Activated T-helper 1 cell treated with anti-CD3 and anti-CD28 coated beads, Interleukin-2, amount 50 U/mL, for 16 hours (primary cell): ENCODE measurements at places on chromosomes 7 and 10.

DNA sequence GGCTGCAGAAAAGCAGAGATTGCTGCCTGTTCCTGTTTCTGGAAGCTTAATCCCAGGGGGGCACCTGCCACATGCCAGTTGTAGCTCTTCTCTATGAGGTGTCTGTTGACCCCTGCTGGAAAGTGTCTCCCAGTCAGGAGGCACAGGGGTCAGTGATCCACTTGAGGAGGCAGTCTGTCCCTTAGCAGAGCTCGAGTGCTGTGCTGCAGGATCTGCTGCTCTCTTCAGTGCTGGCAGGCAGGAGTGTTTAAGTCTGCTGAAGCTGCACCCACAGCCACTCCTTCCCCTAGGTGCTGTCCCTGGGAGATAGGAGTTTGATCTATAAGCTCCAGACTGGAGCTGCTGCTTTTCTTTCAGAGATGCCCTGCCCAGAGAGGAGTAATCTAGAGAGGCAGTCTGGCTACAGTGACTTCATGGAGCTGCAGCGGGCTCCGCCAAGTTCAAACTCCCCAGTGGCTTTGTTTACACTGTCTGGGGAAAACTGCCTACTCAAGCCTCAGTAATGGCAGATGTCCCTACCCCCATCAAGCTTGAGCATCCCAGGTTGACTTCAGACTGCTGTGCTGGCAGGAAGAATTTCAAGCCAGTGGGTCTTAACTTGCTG lies 57.6 kb upstream of the CROT start:
- DNase-seq, result no peak

- no peak for DNase-seq
Observed at GRCh38 chr7:75762350-75762917, 9.6 kb downstream of the CCL26 start.

- no peak for DNase-seq
Observed at GRCh38 chr7:133389727-133390126, 136.8 kb downstream of the EXOC4 start.

DNA sequence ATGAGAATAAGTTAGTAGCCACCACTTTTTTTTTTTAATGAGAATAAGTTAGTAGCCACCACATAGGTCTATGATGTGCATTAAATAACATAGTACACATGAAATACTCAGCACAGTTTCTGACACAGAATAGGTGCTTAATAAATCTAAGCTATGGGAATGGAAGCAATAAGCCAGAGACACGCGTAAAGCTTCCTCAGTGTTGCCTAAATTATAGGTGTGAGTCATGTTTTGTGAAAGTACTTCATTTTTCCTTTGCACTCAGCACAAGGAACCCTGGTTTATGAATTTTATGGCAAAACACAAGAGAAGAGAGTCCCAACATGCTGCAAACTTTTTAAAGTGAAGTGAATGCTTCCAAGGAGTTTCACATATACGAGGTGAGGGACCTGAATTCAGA lies 267.4 kb downstream of the RNLS start:
- no peak for DNase-seq

GRCh38 chr7:18671176-18671575 lies 175.6 kb downstream of the HDAC9 start:
- no peak for DNase-seq

DNA sequence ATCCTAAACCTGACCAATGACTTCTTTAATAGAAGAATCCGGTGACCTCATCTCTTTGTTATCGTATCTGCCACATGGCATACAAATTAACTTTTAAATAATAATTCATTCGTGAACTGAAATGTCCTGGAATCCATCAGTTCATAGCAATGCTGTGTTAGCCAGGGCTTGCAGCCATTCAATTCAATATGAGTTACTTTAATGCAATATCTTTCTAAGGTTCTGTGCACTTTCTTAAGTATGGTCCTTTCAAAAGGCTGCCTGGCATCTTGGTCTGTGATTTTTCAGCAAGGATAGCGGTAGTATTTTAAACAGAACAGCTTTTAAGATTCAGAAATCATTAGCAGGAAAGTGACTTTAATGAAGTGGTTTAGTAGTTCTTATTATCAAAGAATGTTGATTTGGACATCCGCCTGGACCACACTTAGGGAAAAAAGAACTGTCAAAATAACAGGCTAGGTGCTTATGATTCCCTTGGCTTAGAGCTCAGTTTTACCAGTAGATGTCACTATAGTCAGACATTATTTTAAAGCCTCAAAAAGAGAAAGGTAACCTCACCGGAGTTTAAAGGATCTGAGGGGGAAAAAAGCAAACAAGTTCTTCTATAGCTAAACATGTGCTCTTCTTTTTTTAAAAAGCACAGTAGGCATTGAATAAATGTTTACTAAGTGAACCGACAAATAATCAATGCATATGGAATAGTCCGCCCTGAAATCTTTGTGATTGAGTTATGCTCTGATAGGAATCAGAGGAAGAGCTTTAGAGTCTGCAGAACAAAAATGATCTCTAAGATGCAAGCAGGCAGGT lies 22.7 kb downstream of the SLC35G1 start:
- no peak for DNase-seq

DNA sequence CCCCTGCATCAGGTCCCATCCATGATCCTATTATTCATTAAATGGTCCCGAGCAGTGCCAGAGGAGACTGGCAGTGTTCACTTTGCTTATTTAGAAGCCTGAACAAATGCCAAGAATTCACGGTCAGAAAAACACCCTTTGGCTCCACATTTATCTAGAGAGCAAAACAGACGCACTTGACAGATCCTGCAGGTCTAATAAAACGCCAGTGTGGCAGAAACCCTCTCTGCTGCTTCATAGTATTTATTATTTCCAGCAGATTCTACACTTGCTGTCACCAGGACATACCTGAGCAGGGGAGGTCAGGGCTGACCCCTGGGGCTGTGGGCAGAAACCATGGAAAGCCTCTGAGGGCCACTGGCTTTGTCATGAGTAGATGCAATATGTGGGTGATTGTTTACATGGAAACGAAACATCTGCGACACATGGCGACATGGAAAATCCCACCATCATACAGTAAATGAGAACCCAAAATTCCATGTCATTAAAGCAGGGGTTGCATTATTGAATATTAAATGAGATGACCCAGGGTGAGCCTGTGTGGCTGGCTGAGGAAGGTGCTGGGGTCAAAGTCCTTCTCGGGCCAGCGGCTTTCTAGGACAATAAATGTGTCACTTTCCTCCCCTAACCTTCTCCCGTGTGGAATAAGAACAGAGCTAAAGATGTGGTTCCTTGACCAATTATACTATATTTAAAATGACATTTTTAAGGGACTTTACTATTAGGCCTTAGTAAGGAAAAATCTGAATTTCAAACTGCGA lies 205.9 kb upstream of the SVIL start:
- no peak for DNase-seq

DNA sequence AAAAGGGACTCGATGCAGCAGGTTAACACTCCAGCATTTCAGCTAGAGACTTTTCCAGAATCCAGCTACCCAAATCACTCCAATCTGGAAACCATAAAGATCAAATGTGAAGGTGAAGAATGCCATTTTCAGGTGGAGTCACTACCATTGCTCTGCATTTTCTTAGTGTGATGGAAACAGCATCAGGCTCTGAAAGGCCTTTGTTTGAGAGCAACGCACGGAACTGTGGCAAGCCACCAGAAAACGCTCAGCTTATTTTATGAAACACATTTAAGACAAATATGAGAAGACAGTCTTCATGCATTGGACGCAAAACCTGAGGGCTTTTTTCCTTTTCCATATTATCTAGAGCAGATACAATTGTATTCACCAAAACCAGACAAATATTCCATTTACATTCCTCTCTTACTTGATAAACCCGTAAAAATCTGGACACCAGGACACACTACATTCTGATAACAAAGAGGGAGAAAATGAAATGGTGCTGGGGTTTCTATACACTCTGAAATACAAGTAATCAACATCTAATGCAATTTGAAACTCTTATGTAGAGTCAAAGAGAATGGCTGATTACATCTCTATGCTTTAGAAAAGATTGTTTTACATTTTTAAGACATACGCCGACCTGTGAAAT lies 99.1 kb downstream of the NRP1 start:
- DNase-seq, result no peak

DNA sequence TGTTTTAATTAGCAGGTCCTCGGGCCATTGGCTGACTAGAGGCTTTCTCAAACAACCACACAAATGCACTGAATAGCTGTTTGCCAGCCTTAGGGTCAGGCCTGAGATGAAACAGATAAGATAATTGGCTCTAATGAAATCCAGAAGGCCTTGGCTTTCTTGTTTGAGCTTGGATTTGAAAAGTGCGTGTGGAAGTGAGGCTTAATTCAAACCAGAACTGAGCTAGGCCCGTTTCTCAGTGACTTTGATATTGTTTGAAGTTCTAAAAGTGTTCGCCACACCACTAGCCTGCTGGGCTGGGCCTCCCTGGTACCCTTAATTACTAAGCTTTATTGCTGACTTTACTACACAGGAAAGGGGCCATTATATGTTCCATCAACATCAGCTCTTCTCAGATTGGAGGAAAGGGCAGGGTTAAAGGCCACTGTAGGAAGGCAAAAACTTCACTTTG lies 270.6 kb downstream of the TWIST1 start:
- no peak for DNase-seq

- no peak for DNase-seq
Observed at GRCh38 chr7:150556521-150557138, 10.6 kb upstream of the GIMAP4 start.

DNA sequence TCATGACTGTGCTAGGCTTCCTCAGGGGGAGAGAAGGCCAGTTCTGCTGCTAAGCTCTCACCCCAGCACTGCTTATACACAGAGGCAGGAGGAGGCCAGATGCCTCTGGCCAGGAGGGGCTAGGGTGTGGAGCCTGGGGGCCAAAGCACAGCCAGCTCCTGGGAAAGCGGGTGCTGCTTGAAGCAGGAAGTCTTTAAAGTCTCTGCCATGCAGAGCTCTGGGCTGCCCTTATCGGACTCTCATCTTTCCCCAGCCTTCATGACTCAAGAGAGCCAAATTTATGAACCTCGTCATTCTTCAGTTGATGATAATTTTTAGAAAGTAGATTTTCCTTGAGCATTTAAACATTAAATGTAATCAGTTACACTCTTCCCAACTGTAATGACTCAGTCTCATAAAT lies 11.2 kb upstream of the TSPAN14 start:
- no peak for DNase-seq

DNA sequence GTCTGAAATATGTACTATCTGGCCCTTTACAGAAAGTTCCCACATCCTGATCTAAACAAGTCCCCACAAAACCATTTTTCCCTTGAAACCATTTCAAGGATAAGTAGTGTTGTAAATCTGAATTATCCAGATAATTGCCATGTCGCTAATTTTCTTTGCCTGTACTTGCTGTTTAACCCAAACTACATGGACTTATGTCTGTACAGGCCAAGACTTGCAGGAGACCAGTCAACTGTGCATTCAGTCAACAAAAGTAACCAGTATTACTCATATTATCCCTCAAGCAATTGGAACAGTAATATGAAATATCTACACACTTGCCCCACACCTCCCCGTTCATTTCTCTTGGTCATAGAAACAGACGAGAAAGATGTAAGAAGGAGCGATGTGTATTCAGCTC lies 347.8 kb upstream of the NFE2L3 start:
- no peak for DNase-seq

DNA sequence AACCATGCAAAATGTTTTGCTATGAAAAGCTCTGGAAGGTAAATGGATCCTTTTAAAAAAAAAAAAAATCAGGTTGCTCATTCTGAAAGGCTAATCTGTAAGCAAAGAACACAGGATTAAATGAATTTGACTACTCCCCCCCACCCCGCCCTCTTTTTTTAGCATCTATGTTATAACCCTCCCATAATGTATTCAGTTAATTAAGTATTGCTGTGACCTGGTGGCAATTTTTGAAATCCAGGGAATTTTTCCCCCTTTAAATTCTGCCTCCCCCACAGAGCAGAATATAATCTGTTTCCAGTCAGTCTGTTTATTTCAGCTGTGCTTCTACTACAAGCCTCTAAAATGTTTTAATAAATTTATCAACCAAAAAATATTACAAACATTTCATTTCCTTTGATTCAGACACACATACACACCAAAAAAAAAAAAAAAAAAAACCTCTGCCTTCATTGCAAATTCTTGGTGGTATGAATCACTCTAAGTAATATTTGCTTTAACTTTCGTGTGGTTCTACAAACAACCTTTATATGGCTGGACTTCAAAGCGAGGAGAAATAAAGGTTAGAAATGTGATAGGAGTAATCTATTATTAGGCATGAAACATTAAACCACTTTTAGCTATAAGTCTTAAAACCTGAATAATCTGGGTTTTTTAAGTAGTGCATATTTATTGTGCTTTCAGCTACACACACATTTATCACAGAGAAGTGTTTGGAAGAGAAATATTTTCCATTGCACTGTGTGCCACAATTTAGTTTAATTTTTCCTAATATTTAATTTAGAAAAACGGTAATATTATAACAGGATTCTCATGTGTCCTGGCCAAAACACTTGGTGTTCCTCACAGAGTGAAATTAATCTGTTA lies 64.4 kb upstream of the ARID5B start:
- DNase-seq, result no peak

DNA sequence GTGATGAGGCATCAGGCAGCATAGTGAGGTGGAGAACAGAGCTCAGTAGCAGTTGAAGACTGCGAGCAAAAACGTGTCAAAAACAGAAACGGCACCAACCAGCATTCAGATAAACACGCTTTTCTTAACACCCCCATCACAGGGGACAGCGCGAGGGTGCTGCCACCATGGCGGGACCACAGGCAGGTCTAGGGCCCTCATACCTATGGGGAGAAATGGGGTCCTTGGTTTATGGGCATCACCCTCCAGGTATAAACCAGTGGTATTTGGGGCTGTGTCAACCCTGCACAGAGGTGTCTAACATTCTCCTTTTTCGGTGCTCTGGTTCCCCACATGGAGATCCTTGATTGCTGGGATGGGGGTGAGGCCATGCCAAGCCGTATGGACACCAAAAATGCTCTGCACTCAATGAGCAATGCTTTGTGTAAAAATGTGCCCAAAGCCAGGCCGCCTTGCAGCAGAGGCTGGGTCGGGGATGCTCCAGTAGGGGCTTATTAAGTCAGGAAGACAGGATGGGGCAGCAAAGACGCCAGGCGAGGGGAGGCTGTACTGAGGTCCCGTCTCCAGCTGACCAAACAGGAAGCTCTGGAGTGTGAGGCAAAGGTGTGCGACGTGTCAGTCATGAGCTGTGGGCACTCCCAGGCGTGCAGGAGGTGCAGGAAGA lies 191.5 kb downstream of the WDR37 start:
- DNase-seq, result no peak

DNA sequence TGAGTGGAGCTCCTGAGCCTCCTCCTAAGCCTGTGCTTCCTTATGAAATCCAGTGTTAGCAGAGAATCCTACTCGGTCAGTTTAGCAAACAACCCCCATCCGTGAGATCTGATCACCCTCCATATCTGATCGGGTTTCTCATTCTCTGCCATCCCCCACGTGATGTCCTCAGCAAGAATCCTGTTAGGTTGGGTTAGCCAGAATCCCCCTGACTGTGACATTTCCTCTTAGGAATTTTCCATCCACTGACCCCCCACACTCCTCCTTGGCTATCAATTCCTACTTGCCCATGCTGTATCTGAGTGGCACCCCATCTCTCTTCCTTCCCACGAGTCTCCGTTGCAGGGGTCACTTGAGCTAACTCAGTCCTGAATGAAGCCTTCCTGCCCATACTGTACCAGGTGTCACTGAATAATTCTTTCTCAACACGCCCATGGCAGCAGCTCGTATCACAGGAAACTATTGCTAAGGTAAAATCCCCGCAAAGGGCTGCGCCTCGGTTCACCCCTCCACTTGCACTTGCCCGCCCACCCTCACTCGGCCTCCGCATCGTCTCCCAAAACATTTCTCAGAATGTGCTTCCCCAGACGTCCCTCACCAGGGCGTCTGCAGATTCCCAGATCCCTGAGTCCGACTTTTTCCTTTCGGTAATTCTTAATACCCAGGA lies 44.1 kb downstream of the MYOF start:
- DNase-seq, result no peak
